ENCODE measurements at places on chromosomes 16 and 17. TPM values are rescaled to one million over a fixed set of nuclear protein-coding genes. Genes with fewer than 3 reads are reported as not detected.

Gene EPX
- total RNA-seq: not detected

Gene COX6A2
- total RNA-seq: not detected

Gene MPV17L
- total RNA-seq: 0.59 TPM

Gene TEX19
- total RNA-seq: not detected

Gene CHP2
- total RNA-seq: not detected

Gene ATP2A3
- 0.84 TPM for total RNA-seq

Gene CHST5
- total RNA-seq: under 0.01 TPM

Gene ZP2
- total RNA-seq: not detected

Gene SEZ6L2
- total RNA-seq: 3.4 TPM

Gene IL32
- 24.1 TPM for total RNA-seq

Gene CDRT15
- not detected for total RNA-seq

Gene KRTAP3-2
- not detected for total RNA-seq

Gene TPPP3
- total RNA-seq: 0.15 TPM

Gene KRTAP4-4
- not detected for total RNA-seq

Data from bronchus fibroblast of lung (primary cell).